ENCODE measurements at places on chromosomes 7 and 10.

GRCh38 chr7:155355176-155355575, 57.5 kb downstream of the INSIG1 start:
- no peak for DNase-seq

DNA sequence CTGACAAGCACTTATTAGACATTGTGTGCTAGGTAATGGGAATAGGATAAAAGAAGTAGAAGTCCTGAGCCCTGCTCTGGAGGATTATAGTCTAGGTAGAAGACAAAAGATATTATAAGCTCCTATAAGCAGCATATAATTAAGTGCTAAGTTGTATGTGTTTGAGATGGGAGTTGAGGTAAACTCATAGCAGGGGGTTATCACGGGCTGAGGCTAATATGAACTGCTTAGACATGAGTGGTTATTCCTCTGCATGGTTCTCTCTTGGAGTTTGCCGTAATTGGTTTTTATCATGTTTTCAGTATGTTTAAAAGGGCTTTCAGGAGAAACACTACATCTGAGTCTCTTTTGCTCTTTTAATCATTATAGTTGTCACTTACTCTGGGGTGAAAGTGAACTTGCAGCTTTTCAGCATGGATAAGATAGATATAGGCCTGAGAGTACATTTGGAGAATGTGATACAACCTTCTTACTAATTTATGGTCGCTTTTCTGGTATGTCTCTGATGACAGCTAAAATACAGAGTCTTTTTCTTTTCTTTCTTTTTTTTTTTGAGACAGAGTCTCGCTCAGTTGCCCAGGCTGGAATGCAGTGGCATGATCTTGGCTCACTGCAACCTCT, 39.0 kb downstream of the SMNDC1 start:
- no peak for DNase-seq

- no peak for DNase-seq
Measured at GRCh38 chr10:130928306-130928705, 383.2 kb downstream of the TCERG1L start.

- DNase-seq: no peak
Measured at GRCh38 chr7:1512781-1513656, 8.8 kb upstream of the INTS1 start.

- no peak for DNase-seq
Measured at GRCh38 chr10:43689955-43690771, 41.5 kb upstream of the ZNF32 start.
